CD4-positive, alpha-beta T cell treated with Interleukin-21 for 1 hour (primary cell): ENCODE measurements at places on chromosomes 3 and 15.

- peak; percentile 75 for DNase-seq
These were observed 128.3 kb upstream of the BHLHE40 start for GRCh38 chr3:4850928-4851265.

DNA sequence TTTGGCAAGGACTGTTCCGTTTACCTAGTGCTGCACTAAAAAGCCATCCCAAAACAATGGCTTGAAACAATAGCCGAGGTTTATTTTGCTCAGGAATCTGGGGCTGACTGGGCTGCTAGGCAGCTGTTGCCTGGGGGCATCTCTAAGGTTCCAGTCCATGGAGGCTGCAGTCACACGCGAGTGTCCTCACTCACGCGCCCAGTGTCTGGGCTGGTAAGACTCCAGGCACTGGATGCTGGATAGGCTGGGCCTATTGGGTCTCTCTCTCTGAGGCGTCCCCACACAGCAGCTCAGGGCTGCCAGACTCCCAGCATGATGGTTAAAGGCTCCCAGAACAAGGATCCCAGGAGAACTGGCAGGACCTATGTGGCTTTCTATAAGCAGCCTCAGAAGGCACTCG, 34.2 kb downstream of the ALS2CL start:
- no peak for DNase-seq

GRCh38 chr15:63856711-63857460, 23.1 kb upstream of the HERC1 start:
- DNase-seq, result no peak

DNA sequence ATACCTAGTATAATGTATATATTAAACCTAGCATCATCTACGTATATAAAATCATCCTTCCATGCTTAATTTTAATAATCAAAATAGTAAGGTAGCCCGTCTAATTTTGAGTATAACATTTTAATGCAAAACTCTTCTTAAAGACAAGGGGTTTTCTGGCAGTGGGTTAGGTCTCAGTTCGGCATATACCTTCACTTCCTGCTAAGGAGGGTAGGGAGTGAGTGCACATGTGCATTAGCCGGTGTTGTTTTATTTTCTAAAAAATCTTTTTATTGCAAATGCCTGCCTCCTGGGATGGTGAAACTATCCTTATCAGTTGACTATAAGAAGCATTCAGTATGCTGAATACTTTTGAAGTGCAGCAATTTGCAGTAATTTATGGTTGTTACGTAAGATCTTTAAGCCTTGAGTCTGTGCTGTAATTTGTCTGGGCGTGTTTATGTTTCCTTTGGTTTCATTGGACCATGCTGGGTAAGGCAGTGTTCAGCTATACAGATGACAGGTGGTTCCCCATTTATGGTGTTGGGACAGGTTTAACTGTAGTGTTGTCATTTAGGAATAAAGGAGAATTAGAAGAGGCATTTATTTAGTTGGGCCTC, 11.7 kb downstream of the ARHGEF26 start:
- DNase-seq, result no peak

- DNase-seq, result no peak
These were observed at the start of gene FGF12 for GRCh38 chr3:192727032-192727847. Gene FGF12 (minus strand): TSS chr3:192727541.

GRCh38 chr15:73700041-73700842, 16.1 kb downstream of the CD276 start:
- peak; percentile 78 for DNase-seq

GRCh38 chr15:72113347-72114031, 4.5 kb downstream of the MYO9A start:
- no peak for DNase-seq

GRCh38 chr15:77577366-77577950, 55.3 kb downstream of the LINGO1 start:
- no peak for DNase-seq
